Inflammatory macrophage treated with lipopolysaccharide for 1 hour (primary cell): ENCODE measurements at places on chromosomes 5 and 9.

GRCh38 chr5:112921026-112921832, 798 bp downstream of the REEP5 start:
- peak; percentile 64 for DNase-seq

- DNase-seq: no peak
Measured at GRCh38 chr9:38621434-38622287, 1.3 kb upstream of the ANKRD18A start.

GRCh38 chr9:13568841-13569601, 289.5 kb upstream of the MPDZ start:
- DNase-seq: no peak

- DNase-seq: no peak
Measured at GRCh38 chr9:34793428-34793827, 83.5 kb upstream of the CCL21 start.

DNA sequence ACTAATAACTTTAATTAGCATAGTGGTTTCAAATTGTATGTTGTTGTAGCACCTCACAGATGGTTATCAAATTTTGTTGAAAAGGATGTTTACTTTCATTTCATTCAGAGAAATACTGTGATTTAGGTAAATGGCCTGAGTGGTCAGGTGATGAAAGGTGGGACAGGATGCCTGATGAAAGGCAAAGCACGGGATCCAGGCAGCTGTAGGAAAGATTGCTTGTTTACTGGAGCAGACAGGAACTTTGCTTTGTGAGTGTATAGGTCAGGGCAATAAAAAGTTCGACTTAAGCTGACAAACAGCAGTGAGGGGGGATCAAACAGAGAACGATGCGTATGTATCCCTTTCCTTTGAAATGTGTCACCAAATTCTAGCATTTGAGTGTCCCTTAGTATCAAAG, 19.0 kb downstream of the KIAA1958 start:
- no peak for DNase-seq

DNA sequence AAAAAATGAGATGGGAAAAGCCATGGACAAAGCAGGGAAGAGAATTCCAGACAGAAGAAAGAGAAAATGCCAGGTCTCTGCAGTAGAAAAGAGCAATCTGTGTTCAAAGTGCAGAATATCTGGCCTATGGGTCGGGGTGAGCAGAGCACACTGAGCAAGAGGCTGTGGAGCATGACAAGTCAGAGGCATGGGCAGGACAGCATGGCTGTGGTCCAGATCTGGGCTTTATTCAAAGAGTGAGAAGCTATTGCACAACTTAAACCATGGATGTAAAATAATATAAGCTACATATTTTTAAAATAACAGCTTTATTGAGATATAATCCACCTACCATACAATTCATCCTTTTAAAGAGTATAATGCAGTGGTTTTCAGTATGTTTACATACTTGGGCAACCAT, 133.1 kb upstream of the SPDL1 start:
- no peak for DNase-seq

DNA sequence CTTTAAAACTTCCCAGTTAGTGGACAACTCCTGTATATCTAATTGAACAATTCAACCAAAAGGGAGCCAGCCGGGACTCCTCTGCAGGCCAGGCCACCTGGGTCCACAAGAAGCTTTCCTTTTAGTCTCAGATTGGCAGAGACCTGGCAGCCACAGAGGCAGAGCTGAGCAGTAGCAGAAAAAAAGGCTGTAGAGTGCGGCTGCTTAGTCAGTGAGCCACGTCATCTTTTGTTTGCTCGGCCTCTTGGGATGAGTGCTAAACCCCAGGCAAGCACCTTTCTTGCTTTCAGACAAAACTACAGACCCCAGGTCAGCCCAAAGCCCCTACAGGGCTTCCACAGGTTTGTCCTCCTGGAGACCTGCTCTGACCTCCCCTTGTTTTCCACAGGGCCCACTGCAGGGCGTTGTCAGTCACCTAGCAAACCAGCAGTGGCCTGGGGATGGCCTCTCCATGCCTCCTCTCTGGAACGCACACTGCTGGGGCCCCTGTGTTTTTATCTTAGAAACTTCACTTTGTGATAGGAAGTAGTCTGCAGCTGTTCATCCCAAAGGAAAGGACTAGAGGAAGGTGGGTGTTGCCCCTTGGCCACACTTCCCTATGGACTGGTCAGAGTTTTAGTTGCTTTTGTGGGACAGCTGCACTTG, 49.9 kb downstream of the SHB start:
- no peak for DNase-seq

- no peak for DNase-seq
Measured at GRCh38 chr5:36222620-36223019, 19.1 kb downstream of the NADK2 start.

- no peak for DNase-seq
Measured at GRCh38 chr5:107813559-107813958, 142.8 kb upstream of the EFNA5 start.

- DNase-seq: no peak
Measured at GRCh38 chr5:55613112-55613868, 78.5 kb upstream of the PLPP1 start.

DNA sequence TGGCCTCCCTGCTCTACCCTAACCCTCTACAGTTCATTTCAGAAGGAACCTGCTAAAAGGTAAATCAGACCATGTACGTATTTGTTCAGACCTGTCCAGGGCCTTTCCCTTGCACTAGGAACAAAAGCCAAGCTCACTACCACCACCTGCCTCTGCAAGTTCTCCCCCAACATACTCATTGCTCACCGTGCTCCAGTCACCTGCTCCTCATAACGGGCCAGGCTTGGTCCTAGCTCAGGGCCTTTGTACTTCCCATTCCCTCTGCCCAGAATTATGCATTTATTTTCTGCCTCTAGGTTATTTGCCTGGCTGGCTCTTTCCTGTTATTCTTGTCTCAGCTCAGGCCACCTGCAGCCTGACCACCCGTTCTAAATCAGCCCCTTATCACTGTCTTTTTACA, 4.8 kb upstream of the FGF1 start:
- DNase-seq: no peak

- DNase-seq: peak; percentile 72
Measured at GRCh38 chr5:176535101-176535663, 2.0 kb downstream of the RNF44 start.

DNA sequence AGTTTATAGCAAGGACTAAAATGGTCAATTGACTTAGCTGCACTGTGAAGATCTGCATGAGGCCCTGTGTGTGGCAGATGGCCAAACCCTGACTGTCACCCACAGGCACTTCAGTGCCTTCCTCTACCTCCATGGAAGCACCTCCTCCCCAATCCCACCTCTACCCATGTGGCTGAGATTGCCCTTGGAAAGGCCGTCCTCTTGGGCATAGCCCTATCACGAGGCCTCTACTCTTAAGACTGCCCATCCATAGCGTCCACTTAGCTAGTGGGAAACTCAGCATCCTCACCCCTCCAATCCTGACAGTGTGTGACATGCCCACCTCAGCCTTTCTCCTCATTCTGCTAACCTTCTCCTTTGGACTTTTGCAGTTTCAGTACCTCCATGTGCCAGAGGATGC, 510.2 kb downstream of the BNC2 start:
- DNase-seq: no peak

DNA sequence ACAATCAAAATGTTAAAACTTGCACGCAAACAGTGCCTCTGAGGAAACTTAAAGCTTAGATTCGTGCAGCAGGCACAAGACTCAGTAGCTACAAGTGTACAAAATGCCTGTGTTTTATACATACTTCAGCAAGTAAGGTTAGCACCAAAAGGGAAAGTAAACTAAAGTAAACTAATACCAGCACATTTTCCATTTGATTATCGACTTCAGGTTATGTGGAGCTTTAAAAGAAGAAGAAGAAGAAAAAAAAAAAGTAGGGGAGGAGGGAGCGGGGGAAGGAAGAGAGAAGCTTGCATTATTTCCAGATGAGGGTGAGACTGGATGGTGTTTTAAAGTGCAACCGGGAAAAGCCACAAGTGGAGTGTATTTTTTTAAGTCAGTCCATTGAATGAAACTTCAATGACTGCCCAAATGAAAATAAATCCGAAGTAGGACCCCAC, 596 bp upstream of the ADAMTS6 start:
- DNase-seq: no peak

- DNase-seq: no peak
Measured at GRCh38 chr5:163760498-163760897, 255.1 kb downstream of the MAT2B start.

DNA sequence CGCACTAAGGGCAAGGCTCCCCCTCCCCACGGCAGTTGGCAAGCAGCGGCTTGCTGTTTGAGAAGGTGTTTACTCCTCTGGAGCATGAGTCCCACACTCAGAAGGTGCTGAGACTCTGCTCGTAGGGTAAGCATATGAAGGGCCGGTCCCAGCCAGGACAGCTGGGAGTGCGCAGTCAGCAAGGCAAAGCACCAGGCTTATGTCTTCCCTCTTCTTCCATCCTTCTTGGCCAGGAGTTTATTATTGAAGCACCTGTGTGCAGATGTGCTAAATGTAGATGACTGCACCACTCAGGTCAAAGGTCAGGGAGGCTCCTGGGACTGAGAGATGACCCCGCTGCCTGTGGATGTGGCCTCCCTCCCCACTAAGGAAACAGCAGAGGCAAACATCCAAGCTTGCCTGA, 27.0 kb upstream of the CDKN2AIPNL start:
- no peak for DNase-seq

- no peak for DNase-seq
Measured at GRCh38 chr5:132226516-132227234, 978 bp downstream of the P4HA2 start.

DNA sequence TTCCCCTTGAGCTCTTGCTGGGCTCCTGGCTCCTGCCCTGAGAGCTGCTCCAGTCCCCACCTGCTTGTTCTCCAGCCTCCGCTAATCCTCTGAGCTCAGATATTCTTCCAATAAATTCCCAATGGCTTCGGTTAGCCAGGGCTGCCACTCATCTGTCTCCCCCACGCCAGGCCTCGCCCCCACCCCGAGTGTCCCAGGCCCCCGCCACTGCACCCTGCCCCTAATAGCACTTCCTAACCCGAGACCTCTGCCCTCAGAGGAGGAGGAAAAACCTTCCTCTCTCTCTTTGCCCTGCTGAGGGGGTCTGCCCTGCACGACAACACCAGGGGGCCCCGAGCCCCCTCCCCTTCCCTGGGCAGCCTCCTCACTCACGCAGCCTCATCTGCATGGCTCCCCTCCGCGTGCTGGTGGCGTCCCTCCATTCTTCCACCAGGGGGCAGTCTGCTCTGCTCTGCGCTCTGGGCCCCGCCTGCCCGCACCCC, 5.4 kb upstream of the LCN15 start:
- DNase-seq: peak; percentile 50

GRCh38 chr9:69500896-69501295, 171.3 kb downstream of the APBA1 start:
- no peak for DNase-seq

DNA sequence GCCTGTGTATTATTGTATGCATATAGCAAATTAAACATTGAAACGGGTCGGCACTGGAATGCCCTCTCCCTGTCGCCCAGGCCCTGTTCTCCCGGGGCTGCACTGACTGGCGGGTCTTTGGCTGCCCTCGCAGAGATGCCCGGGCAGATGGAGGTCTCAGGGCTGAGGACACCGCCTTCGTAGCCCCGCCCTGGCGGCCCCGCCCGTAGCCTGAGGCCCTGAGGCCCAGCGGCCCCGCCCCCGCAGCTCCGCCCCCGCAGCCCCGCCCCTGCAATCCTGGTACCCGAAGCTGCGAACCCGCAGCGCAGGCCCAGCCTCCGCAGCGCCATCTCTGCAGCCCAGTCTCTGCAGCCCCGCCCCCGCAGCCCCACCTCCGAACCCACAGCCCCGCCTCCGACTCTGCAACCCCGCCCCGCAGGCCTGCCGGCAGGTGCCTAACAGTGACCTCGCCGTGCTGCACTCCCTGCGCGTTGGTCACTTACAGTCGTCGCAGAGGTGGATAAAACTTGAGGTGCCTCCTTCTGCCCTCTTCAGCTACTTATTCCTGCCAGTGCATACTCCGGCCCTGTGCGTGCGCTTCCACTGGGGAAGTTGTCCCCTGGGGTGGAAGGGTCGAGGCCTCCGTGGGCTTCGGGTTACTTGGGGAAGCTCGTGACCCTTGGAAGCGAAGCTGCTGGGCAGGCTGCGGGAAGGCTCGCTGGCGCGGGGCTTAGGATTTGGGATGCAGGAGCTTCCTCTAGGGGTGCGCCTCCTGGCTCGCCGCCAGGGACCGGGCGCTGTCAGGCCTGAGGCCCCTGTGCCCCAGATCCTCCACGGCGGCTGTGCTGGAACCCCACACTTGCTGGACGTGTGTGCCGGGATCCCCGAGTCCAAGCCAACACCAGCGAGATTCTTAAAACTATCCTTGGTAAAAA, 72.3 kb downstream of the ICE1 start:
- no peak for DNase-seq

DNA sequence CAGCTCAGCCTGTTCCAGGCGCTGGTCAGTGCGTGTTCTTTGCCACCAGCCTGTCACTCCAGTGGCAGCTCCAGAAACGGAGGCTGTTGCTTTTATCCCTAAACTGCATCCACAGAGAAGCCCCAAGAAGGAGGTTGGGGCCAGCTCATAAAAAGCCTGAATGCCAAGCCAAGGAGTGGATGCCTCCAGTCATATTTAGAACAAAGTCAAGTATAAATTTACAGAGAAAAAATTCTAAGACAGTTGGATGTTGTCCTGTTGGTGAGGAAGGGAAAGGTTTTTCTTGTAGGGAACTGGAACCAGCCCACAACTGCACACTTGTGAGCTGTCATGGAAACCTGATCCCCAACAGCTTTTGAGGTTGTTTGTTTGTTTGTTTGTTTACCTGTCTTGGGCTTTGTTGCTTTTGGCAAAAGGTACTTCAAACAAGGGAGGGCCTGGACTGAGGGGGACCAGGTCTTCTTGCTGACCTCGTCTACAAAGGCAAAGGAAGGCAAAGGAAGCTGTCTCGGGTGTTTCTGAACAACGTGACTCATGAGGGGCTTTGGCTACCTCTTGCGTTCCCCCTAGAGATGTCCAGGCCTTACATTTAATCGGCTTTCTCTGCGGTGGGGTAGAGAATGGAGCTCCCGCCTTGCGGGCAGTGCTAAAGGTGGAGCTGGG, 36.7 kb downstream of the OLFML2A start:
- no peak for DNase-seq

DNA sequence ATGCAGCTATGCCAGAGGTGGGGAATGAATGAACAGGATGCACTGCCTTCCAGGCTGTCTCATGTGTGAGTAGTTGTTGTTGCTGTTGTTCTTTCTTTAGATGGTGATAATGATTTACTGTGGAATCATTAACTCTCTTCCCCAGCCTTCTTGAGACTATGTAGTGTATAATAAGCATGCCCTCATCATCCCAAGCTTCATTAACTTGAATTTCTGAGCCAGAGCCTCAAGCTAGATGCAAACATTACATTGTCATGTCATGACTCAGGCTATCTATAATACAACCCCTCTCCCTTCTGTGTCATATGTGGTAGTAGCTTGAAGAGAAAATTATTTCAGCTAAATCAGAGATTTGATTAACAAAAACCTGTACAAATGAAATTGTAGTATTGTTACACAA, 10.0 kb upstream of the ADAMTSL1 start:
- no peak for DNase-seq

DNA sequence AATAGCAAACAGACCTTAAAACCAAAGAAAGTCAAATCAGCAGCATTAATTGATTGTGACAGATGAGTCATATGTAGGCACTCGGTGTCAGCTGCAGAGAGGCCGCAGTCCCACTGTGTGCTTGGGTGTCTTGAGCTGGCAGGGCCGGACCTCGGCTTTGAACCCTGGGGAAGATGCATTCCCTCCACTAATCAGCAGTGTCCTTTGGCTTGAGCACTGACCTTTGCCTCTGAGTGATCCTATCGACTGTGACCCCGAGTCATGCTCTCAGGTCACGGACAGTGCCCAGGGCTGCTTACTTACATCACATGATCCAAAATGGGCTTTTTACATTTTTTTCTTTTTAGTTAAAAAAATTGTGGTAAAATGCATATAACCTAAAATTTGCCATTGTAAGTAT, 188.7 kb downstream of the GADD45G start:
- DNase-seq: no peak
